ENCODE measurements at places on chromosomes 5 and 9.

DNA sequence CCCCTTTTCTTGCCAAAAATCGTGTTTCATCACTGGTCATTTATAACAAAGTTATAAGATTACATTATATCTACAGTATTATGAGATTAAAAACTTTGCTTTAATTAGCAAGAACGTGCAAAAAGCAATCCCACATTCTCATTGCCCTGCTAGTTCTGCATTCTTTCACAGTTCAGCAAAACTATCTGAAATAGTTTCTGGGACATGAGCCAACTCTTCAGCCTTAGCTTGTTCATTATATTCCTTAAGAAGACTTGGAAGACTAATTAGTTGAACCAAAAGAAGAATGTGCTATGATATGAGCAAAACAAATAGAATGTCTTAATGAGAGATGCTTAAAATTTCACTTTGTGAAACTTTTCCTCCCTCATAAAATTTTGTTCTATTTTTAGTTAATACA, 76.7 kb downstream of the ITGA1 start:
- peak; percentile 91 for DNase-seq

GRCh38 chr9:87959916-87960581, 14.3 kb downstream of the CDK20 start:
- DNase-seq: peak; percentile 37

GRCh38 chr5:143281226-143281625, 122.3 kb downstream of the NR3C1 start:
- DNase-seq: no peak

DNA sequence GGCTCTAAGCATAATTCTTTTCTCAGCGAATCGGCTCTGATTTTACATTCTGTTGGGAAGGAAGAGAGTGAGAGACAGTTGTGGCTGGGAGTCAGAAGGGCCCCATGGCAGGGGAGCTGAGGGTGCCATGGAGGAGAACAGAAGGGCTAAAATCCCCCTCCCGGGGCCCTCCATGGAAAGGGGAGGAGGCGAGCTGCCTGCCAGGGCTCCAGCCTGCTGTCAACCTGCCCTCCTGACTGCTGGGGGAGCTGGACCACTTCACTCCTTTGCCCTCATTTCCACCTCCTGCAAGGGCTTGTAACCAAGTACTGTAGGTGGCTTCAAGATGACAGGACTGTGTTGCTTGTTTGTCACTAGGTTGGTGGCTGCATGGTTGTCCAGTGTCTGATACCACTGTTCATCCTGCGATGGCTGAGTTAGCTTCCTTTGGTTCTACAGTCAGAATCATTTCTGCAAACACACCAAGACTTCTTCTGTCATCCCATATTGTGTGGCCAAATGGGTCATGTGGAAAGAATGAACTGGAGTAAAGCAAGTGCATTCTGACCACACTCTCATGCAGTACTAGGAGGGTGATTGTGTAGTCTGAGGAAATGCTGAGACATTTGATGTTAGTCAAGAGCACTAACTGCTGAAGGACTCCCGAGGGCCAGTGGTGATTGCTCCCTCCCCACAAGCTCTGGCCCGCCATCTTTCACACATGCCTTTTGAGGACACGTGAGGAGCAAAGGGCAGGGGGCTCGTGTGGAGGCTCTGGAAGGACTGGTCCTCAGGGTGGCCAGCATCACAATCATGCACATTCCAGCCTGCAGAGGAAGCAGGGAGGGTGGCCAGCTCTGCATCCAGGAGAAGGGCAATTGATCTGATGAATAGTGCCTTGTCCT, 307.2 kb downstream of the GADD45G start:
- DNase-seq: peak; percentile 46

GRCh38 chr9:20784196-20784595, 100.1 kb downstream of the FOCAD start:
- no peak for DNase-seq

DNA sequence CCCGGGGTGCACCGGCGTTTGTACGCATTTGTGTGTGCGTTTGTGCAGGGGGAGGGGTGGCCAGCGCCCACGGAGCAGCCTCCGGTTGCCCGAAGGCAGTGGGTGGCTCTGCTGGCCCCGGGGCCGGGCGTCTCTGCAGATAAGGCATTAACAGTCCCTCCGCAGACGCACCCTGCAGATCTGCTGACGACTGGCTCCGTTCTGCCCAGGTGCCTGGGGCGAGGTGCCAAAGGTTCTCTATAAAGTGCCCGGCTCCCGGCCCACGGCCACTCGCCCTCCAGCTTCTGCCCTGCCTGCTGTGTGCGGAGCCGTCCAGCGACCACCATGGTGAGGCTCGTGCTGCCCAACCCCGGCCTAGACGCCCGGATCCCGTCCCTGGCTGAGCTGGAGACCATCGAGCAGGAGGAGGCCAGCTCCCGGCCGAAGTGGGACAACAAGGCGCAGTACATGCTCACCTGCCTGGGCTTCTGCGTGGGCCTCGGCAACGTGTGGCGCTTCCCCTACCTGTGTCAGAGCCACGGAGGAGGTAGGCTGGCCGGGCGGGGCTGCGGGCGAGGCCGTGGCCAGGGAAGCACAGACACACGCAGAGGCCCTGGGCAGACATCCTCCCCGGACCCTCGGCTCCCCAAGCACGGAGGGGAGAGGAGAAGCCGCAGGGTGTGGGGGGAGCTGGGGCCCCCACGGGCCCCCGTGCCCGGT, at the start of gene SLC6A19:
Gene SLC6A19, plus strand, starts transcription at position 269 of the 699 bp plus-strand sequence. Its CDS starts 56 bp downstream, at position 325.
- no peak for DNase-seq

GRCh38 chr5:136080483-136081216, 51.9 kb downstream of the TGFBI start:
- DNase-seq: peak; percentile 90

DNA sequence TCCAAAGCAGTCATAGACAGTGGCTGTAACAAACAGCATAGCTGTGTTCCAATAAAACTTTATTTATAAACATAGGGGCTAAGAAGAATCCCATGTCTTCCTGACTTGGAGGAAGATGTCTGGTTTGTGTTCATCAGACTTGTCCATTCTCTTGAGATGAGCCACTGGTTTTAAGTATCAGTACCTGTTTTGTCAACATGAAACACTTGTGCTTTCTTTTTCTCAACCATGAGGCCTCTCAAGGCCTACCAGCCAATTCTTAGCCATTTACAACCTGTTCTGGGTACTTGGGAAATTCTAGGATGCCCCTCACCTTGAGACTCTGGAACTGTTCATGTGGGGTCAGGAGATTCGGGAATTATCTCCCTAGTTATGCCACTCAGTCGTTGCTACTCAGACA, 154.3 kb upstream of the PPP1R2B start:
- no peak for DNase-seq

GRCh38 chr5:140109018-140109758, 4.7 kb upstream of the PURA start:
- DNase-seq: peak; percentile 47

DNA sequence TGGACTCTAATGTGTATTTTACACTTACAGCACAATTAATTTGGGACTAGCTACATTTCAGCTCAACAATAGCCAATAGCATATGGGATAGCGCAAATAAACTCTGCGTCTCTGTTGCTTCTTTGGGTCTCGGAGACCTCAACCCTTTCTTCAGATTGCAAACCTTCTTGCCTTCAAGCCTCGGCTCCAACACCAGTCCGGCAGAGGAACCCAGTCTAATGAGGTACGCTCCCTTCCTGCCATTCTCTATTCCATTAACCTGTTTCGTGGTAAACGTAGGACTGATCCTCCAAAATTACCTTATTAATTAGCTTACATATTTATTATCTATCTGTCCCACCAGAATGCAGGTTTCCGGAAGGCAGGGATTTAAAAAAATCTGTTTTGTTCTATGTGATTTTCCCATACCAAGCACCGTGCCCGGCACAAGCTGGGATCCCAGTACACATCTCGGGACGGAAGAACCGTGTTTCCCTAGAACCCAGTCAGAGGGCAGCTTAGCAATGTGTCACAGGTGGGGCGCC, 525 bp upstream of the DAPK1 start:
- no peak for DNase-seq

- no peak for DNase-seq
These were observed 55.4 kb downstream of the COL27A1 start for GRCh38 chr9:114210691-114211276.

- DNase-seq: peak; percentile 75
These were observed 15.8 kb downstream of the NDST1 start for GRCh38 chr5:150523472-150524350.

GRCh38 chr5:50564079-50564478, 102.4 kb upstream of the PARP8 start:
- DNase-seq: no peak

DNA sequence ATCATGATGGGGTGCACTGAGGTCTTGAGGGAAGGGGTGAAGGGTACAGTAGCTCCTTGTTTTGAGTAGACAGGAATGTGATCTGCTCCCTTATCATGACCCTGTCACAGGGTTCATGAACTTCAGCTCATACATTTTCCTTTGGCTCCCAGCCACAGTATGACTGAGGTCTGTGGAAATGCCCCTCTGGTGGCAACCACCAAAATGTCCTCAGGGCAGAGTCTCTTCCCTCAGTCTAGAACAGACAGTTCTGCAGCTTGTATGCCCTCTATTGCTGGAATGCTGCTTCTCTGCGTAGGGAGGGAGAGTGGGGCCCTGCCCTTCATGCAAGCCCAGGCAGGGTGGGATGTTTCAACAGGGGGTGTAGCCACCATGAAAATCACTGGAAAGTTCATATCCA, 53.8 kb upstream of the SNCAIP start:
- no peak for DNase-seq

GRCh38 chr5:93511445-93511844, 69.6 kb downstream of the NR2F1-AS1 start:
- no peak for DNase-seq

GRCh38 chr9:131606896-131607567, 61.7 kb downstream of the PRRT1B start:
- DNase-seq: no peak

DNA sequence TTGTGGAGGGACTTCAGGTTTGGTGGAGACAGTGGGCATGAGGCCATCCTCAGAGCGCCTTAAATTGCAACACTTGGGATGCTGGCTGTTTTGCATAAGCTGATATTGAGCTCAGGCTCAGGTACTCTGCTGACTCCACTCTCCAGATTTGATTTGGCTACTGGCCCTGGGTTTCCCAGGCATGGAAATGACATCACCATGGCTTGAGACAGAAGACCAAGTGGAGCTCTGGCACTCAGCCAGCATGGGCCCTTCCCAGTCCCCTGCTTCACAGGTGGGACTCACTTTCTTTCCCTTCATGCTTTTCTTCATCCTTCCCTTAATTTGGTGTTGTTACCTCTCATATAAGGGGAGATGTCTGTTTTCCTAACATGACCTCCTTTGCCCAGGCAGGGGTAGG, 72.0 kb upstream of the IL12B start:
- peak; percentile 31 for DNase-seq

DNA sequence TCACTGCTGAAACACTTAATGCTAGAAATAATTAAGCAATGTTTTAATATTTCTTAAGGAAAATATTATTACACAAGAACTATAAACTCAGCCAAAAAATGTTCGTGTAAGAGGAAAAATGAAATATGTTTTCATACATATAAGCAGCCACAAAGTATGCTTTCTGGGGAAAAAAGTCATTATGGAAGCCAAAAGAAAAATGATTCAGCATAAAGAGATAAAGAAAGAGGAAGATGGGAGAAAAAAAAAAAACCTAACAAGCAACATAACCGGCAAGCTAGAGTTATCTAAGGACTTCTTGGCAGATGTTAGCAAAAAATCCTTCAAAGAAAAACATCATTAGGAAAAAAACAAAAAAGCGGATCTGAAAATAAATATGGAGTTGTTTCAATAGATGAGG, 179.1 kb downstream of the MUSK start:
- DNase-seq: peak; percentile 69

DNA sequence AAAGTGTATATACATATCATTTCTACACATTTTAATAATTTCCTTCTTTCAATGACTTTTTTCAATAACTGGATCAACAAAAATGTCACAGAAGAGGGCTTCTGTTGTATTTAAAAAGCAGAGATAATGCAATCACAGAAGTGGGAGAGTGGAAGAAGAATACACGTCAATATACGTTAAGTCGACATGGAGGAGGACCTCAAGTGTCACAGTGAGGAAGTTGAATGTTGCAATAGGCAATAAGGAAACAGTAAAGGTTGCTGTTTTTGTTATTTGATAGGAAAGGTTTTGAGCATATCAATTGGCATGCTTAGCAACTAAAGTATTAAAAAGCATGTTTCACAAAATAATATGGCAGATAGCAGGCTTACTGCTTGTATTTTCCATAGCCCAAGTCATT, 184.0 kb upstream of the NR4A3 start:
- no peak for DNase-seq

DNA sequence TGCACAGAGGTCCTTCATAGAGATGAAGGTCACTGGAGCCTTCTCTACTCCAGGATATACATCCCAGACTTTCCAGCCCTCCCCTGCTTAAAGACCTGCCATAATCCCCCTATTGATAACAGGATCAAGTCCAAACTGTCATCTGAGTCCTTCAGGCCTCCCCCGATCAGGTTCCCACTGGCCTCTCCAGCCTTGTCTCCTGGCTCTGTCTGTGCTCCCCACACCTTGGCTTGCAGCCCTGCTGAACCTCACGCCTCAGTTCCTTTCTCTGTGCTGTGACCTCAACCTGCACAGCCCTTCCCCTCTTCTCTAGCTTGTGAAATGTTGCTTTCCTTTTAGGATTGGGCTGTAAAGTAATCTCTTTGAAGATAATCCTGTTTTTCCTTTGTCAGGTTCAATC, 2.5 kb upstream of the HRH2 start:
- DNase-seq: no peak

DNA sequence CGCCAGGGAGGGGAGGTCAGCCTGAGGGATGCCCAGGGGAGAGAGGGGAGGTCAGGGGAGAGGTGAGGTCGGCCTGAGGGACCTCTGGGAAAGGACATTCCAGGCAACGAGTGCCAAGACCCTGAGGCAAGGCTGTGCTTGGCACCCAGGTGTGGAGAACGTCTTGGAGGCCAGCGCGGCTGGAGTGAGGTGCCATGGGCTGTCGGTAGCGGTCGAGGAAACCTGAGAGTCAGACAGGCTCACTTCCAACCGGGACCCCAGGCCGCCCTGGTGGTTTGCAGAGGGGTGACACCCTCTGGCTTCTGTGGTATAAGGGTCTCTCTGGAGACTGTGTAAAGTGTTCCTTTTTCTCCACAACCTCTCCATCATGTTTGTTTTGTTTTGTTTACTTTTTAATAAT, 82.9 kb downstream of the CACNA1B start:
- no peak for DNase-seq

GRCh38 chr5:121795511-121795910, 56.2 kb upstream of the FTMT start:
- no peak for DNase-seq

- no peak for DNase-seq
These were observed 8.9 kb downstream of the FLT4 start for GRCh38 chr5:180640611-180640860.

DNA sequence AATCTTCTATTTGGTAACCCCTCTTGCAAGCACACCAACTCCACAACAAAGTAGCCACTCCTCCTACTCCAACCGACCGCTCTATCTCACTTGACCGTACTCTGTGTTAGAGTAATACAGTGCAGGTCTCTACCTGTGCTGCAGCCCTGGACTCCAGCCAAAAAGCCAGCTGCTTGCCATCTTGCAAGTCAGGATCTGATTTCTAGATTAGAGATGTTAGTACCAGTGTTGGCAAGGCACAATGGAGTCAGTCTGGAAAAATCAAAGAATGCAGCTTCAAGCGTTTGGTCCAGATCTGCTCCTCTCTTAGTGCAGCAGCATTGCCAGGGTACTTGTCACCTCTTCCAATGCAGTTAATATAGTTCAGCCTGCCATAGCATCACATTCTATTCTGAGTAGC, 477.6 kb downstream of the ZSWIM6 start:
- DNase-seq: no peak

- peak; percentile 73 for DNase-seq
These were observed 316.8 kb downstream of the NDUFS4 start for GRCh38 chr5:53877243-53877642.
